ENCODE measurements at places on chromosomes 7 and 10.

DNA sequence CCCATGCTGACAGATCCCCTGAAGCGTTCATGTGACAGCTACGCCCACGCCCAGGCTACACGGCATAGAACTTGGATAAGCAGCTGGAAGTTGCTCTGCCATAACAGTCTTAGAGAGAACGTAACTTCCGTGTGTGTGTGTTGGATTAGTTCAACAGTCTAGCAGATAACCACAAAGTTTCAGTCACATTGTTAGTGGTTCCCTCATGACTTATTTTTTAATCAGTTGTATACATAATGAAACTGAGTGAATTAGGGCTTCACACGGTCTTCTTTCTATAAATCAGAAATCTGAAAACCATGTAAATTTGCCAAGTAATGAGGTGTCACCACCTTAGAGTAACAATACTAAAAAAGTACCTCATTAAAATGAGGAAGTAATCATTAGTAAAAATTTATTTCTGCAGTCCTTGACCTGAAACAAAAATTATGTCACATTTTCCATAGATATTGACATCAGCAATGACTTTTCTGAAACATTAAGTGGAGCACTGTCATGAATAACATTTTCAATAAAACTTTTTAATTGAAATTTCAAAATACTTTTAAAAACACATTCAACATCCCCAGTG lies 21.7 kb upstream of the MACC1 start:
- no peak for DNase-seq

DNA sequence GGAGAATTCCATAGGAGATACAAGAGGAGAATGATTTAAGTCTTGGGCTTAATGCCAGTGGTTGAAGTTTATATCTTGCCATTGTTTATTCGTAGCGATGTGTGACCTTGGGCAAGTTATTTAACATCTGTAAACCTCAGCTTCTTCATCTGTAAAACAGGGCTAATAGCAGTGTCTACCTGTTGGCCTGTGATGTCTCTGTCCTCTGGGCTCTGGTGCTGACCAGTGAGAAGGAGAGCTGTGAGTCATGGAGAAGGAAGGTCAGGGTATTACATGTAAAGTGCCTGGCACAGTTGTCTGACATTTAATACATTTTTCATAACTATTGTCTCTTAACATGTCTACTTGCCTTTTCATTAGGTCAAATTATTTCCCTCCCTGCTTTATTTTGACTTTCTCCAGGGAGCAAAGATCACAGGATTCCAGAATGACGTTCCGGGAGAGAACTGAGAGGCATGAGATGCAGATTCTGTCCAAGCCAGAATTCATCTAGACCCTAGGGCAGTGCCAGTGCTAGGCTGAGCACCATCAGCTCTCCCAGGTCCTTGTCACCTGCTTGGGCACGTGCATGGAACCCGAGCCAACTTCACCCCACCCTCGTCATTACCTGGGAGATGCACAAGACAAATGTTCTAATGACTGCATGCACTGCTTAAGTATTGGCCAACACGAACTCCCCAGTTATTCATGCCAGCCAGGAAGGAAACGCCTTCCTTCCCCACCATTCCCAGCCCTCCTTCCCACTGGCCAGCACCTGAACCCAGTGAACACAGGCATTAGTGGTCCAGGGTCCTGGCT lies 187.9 kb downstream of the DPY19L1 start:
- DNase-seq = peak; percentile 58

DNA sequence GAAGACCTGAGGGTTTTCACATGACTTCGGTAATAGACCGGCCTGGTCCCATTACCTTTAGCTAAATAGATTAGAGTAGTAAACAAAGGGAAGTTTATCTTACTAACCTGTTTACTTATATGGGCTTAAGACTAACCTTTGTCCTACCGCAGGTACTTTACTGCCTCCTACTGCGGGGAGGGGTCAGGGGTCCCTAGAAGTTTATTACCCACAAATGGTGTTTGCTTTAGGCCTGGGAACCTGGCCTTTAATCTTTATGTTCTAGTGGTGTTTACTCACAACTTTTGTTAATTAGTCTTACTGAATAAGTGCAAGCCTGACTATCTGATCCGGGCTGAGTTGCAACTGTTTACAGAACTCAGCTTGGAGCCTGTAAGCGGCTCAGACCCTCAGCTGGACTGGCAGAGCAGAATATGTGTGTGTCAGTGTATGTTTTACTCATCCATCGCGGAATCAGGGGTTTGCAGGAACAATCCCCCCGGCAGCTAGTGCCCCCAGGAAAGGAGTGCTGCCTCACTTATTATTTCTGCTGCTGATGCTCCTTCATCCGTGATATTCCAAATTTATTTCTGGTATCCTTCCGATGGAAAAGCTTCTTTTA lies 578.9 kb upstream of the SEMA3D start:
- no peak for DNase-seq

GRCh38 chr7:23293500-23294073 lies 5.6 kb upstream of the MALSU1 start:
- no peak for DNase-seq

GRCh38 chr10:89652806-89653370 lies 7.8 kb upstream of the PANK1 start:
- DNase-seq = no peak

DNA sequence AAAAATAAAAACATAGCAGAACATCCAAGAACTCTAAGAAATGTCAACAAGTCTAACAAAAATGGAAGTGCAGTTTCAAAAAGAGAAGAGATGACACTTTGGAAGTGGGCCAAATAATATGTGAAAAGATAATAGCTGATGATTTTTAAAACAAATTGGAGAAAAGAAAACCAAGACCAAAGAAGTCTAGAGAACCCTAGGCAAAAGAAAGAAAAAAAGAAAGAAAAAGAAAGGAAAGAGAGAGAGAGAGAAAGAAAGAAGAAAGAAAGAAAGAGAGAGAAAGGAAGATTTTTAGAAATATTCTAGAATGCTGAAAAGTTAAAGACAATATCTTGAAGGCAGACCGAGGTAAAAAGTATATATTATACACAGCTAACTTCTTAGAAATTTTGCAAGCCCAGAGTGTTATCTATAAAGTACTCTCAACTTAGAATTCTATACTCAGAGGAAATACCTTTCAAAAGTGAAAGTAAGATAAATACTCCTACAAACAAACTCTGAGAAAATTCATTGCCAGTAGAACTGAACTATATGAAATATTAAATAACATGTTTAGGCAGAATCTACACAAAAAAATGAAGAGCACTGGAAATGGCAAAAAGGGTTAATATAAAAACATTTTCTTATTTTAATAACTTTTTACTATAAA lies 138.7 kb upstream of the SMIM30 start:
- no peak for DNase-seq

GRCh38 chr7:104550362-104550761 lies 222.0 kb downstream of the LHFPL3 start:
- DNase-seq = no peak

DNA sequence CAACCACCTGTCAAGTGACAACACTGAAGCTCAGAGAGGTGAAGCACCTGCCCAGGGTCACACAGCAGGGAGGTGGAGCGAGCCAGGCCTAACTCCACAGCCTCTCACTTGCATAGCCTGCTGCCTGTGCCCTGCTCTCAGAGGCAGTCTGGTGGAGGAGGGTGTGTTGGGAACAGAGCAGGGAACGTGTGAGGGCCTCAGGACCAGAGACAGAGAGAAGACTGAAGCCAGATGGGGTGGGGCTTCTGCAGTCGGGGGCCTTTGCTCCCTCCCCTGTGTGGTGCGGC lies 114.0 kb downstream of the PTPN20 start:
- peak; percentile 92 for DNase-seq

DNA sequence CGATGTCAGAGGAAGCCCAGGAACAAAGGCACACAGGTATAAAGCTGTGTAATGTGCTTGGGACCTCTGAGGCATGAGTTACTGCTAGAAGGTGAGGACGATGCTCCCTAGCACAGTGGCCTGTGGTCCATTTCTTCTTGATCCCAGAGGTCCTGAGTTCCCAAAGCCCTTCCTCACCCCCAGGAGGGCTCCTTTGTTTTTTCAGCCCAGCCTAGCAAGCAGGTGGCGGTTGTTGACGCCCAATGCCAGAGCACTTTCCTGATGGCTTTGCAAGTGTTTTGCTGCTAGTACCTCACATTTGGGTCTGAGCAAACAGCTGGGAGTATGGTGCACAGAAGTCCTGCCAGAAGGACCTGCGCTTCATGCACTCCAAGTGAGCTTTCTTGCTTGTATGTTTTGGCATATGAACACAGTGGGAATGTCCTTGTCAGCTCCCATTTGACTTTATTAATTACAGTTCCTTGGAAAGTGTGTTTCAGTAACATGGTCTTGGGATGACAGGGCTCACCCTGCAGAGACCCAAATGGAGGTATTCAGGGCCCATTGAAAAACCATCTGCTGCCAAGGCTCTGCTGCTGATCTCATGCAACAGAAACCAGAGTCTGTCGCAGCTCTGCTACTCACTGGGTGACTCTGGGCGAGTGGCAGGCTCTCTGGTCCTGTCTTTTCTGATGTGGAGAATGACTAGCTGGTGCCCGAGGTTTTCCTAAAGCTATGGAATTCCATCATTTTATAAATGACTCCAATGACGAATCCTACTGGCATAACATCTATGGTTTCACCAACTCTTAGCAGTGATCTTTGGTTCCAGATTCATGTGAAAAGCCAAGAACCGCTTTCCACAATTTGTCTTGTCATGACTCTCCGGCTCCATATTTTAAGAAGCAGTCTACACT lies 134.9 kb downstream of the ARID5B start:
- no peak for DNase-seq

- DNase-seq = no peak
These were observed 19.1 kb downstream of the WDR86 start for GRCh38 chr7:151390598-151391357.

DNA sequence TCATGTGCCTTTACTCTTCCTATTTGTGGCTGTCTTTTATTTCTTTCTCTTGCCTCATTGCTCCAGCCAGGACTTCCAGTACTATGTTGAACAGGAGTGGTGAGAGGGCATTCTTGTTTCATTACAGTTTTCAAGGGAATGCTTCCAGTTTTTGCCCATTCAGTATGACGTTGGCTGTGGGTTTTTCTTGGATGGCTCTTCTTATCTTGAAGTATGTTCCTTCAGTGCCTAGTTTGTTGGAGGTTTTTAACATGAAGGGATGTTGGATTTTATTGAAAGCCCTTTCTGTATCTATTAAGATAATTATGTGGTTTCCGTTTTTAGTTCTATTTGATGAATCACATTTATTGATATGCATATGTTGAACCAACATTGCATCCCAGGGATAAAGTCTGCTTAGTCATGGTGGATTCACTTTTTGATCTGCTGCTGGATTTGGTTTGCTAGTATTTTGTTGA lies 96.8 kb downstream of the GLCCI1 start:
- DNase-seq = no peak

- no peak for DNase-seq
These were observed 36.9 kb downstream of the STK32C start for GRCh38 chr10:132270721-132271457.

- DNase-seq = peak; percentile 91
These were observed 182.0 kb downstream of the RPS24 start for GRCh38 chr10:78215645-78216044.

GRCh38 chr7:93378131-93378760 lies 146.1 kb downstream of the VPS50 start:
- DNase-seq = no peak

- DNase-seq = no peak
These were observed 961.8 kb upstream of the CELF2 start for GRCh38 chr10:10055656-10056442.

- no peak for DNase-seq
These were observed 26.2 kb upstream of the LMBR1 start for GRCh38 chr7:156919132-156919713.

DNA sequence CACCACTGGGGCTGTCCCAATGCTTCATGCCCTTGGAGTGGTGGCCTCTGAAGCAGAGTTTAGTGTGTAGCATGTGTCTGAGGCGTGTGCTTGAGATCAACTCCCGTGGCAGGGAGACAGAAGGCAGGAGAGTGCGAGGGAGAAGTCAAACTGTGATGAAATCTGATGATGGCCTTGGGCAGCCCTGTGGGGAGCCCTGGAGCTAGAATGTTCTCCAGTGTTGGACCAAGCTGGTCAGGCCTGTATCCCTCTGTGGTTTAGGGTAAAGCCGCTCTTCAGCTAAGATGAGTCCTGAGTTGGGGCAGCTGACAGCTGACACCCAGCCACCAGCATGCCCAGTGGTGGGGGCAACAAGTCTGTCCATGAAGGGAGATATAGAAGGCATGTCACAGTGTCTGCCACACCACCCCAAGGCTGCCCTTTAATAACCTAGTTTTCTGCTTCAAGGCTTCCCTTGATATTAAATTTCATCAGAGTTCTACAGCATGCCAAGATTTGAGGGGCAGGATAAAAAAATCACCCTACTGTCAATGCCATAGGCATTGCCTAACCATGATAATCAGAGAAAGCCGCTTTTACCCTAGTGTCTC lies 170.5 kb upstream of the SVIL start:
- no peak for DNase-seq

DNA sequence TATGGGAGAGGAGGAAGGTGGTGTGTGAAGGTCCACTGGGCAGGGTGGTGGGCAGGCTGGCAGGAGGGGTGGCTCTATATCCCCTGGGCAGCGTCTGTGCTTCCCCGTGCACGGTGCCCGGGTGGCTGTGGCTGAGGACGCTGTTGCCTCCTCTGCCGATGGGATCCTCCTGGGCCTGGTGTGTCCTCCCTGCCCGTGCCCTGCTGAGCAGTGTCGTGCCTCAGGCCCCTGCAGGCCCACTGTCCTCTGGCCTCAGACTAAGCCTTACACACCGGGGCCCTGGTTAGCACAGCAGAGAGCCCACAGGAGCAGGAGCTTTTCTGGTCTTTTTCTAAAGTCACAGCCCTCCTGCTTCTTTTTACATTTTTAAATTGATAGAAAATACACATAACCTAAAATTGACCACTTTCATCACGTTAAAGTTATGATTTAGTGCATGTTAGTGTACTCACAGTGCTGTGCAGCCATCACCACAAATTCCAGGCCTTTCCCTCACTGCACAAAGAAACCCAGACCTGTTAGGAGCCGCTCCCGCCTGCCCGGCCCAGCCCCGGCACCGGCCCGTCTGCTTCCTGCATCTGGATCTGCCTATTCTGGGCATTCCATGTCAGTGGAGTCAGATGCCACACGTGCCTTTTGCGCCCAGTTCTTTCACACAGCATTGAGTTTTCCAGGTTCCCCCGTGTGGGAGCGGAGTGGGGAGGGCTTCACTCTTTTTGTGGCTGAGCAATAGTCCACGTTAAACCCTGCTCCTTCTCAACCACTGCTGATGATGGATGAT lies 19.4 kb downstream of the PFKFB3 start:
- DNase-seq = no peak

DNA sequence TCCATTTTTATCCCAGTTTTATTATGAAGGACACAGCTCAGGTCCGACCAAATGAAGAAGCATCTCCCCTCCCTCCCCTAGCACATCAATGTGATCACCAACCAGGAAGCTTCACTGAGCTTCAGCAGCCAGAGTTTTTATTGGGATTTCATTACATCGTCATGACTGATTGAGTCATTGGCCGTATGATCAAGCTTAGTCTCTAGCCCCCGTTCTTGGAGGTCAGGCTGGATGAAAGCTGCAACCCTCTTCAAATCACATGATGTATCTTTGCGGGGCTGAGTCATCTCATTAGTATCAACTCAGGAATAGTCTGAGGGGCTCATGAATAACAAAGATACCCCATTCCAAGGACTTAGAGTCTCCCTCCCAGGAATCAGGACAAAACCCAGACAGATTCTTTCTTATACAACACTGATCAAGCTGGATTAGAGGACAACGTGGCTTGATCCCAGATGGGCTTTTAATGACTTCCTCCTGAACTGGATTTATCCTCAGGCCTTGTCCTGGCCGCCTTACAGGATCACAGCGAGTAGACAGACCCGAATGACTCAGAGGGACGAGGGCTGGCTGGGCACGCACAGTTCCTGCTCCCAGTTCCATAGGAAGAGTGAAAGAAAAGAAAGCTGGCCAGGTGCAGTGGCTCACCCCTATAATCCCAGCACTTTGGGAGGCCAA lies 14.5 kb downstream of the LIMK1 start:
- DNase-seq = no peak

GRCh38 chr7:46369933-46370654 lies 449.0 kb upstream of the IGFBP3 start:
- no peak for DNase-seq

All from vagina (tissue), 2 donors.